ENCODE measurements at places on chromosomes 2 and 18.

GRCh38 chr18:25284861-25285550 lies 67.0 kb downstream of the ZNF521 start:
- no peak for DNase-seq

GRCh38 chr18:13541621-13542519 lies 184.5 kb downstream of the FAM210A start:
- no peak for DNase-seq

DNA sequence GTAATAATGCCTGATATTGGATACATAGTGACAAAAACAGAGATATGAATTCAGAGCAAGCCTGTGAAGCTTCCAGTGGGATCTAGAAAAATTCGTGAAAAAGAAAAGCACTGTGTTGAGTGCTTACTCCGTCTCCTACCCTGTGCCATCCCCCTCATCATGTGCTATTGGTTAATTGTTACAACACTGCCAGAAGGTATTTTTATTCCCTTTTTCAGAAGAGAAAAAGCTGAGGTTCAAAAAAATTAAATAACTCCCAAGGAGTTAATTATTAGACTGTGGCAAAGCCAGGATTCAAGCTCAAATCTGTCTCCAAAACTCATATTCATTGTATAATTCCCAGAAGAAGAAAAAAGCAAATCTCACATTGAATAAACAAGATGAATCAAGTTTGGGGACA lies 735.5 kb upstream of the ACVR2A start:
- DNase-seq = no peak

GRCh38 chr2:232473467-232473890 lies 14.2 kb downstream of the ECEL1 start:
- DNase-seq = no peak

GRCh38 chr2:28622101-28622499 lies 126.2 kb downstream of the PLB1 start:
- no peak for DNase-seq

- no peak for DNase-seq
These were observed 271.5 kb downstream of the AGAP1 start for GRCh38 chr2:235765181-235765820.

GRCh38 chr2:68431316-68431972 lies 35.6 kb downstream of the FBXO48 start:
- peak; percentile 64 for DNase-seq

- DNase-seq = no peak
These were observed 472 bp downstream of the SLC20A1 start for GRCh38 chr2:112646102-112646719.

DNA sequence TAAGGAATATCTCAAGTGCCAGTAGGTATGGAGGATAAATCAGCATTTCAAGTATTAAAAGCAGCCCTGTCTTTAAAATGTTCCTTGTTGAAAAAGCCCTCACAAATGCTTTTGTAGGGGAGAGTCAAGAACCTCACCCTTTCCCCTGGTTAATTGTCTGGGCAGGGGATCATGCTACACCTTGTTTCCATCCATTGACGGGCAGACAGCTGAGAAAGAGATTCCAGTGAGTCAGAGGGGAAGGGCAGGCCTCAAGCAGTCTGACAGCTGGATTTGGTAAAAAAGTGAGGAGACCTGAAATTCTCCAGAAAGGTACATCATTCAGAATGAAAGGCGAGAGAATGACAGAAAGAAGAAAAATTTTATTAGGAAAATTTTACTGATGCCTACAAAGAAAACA lies 203.2 kb upstream of the CYP26B1 start:
- no peak for DNase-seq

DNA sequence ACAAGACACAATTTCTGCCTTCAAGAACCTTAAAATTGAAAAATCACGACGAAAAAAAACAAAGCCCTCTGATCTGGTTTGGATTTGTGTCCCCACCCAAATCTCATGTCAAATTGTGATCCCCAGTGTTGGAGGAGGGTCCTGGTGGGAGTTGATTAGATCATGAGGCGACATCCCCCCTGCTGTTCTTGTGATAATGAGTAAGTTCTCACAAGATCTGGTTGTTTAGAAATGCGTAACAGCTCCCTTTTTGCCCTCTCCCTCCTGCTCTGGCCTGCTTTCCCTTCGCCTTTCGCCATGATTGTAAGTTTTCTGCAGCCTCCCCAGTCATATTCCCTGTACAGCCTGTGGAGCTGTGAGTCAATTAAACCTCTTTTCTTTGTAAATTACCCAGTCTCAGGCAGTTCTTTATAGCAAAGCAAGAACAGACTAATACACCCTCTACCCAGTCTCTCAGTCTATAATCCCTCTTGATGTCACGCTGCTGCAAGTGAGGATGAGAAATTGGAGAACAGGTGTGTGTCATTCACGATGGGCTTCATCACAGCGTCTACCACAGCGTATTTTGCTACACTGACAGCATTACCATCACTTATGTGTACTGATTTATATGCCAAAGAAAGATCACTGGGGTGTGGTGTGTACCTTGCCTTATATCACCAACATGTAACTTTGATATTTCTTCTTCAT lies 330.7 kb downstream of the MTX2 start:
- no peak for DNase-seq

- DNase-seq = no peak
These were observed 9.8 kb downstream of the TUBB6 start for GRCh38 chr18:12317664-12318333.

GRCh38 chr2:128309280-128310093 lies 9.2 kb downstream of the HS6ST1 start:
- no peak for DNase-seq

GRCh38 chr2:43110442-43110871 lies 115.9 kb downstream of the ZFP36L2 start:
- DNase-seq = no peak

DNA sequence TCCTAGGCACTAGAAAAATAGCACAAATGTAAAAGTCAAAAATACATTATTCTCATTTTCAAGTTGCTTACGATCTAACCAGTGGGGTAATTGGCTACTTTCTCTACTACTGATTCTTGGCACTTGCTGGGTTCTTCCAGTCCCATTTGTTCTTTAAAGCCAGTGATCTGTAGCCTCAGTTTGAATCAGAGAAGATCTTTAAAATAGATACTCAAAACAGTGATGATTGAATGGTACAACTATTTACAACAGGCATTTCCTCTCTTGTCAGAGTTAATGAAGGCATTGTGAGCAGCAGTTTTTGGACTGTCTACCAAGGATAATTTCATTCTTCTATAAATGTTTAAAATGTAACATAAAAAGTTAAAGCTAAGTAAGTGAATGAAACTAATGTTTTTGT lies 128.3 kb upstream of the FSIP2 start:
- no peak for DNase-seq

DNA sequence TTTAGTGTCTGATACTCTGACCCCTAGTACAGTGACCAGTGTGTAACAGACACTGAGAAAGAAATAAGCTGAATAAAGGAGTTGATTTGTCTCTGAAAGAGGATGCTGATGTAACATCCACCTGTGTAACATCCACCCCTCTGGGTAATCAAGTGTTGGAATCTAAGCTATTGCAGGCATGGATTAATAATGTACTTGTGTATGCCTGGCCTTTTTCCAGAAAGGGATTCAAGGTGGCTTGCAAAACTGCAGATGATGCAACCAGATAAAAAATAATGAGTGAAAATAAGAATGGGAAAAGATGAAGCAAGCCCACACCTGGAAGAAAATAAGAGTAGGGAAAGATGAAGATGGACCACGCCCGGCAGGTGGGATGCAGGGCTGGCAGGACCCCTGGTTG lies 48.2 kb upstream of the FOXI3 start:
- DNase-seq = no peak

DNA sequence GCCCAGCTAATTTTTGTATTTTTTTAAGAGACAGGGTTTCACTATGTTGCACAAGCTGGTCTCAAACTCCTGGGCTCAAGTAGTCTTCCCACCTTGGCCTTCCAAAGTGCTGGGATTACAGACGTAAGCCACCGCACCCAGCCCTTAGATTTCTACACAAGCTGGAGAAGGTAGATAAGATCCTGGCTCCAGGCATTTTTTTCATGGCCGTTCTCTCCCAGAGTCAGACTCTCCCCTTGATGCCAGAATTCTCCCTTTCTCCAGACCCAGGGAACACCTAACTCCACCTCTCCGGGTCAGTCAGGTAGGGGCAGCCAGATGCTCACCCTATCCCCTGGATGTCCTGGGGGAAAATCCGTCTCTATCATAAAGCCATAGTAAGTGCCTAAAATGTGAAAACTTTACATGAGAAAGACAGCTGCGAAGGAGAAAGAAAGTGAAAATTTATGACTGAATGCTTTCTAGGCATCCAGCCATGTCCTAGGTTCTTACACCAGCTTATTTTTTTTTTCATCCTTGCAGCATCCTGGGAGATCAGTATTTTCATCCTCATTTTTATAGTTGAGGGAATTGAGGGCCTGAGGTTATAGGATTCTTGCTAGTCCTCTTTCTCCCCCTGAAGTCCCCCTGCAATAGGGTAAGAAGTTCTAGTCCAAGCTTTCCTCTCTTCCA lies 16.3 kb downstream of the SIX3 start:
- no peak for DNase-seq

DNA sequence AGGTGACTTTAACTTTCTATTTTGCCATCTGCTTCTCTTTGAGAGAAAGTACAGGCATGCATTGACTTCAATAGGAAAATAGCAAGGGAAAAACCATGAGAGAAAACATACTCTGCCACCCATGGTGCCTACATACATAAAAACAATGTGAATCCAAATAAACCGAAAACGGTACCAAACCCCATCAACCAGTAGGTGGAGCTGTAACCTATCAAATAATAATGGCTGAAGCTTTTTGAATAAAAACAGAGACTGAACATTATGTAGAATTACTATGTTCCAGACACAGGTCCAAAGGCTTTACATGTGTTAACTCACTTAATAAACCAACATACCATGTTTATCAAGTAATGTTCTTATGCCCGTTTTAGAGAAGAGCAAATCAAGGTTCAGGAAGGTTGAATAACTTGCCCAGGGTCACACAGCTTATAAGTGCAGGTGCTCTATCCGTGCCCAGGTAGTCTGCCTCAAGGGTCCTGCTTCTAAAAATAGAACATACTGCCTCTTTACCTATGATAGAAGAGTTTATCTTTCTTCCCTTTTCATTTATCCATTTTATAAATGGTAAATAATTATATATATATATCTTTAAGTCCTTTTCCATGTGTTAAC lies 293.9 kb upstream of the SYT4 start:
- no peak for DNase-seq

- DNase-seq = no peak
These were observed 277.7 kb upstream of the SALL3 start for GRCh38 chr18:78701771-78702396.

GRCh38 chr2:174680221-174680620 lies 82.6 kb upstream of the WIPF1 start:
- no peak for DNase-seq

DNA sequence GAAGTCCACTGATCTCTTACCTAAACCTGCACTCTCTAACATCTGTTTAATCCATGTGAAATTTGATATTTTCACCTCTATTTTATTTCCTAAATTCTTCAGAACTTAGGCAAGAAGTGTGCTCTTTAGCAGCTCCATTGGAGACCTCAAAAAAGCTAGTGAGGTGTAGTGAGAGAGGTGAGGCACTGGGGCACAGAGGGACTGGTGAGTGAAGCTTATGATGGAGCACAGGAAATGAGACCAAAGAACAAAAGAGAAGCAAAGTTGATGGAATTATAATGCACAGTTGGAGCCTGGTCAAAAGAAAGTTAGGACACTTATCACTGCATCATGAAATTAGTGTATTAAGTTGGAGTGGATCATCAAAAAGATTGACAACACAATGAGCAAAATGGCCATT lies 1050.7 kb upstream of the NRXN1 start:
- no peak for DNase-seq

- no peak for DNase-seq
These were observed 207.6 kb downstream of the ANAPC1 start for GRCh38 chr2:111676291-111676822.

GRCh38 chr18:70028084-70028483 lies 80.4 kb upstream of the CD226 start:
- DNase-seq = no peak

DNA sequence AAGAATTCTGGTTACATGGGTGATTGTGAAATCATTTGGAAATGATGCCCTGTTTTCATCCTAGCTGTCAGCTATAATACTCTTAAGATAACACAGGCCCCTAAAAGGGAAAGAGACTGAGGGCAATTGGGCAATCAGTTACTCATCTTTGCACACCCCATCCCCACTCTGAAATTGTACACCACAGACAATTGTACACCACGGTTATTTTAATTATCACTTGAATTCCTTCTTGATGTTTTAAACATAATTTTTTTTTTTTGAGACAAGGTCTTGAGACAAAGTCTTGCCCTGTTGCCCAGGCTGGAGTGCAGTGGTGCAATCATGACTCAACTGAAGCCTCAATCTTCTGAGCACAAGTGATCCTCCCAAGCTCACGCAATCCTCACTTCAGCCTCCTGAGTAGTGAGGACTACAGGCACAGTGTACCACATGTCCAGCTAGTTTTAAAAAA lies 862.4 kb upstream of the ACVR2A start:
- no peak for DNase-seq

DNA sequence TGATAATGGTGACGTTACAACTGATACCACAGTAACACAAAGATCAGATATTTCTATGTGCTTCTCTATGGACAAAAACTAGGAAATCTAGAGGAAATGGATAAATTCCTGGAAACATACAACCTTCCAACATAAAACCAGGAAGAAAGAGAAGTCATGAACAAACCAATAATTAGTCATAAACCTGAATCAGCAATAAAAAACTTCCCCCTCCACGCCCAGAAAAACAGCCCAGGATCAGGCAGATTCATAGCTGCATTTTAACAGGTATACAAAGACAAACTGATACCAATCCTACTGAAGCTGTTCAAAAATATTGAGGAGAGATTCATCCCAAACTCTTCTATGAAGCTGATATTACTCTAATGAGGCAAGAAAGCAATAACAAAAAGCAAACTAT lies 1535.2 kb upstream of the LRRTM1 start:
- DNase-seq = no peak

DNA sequence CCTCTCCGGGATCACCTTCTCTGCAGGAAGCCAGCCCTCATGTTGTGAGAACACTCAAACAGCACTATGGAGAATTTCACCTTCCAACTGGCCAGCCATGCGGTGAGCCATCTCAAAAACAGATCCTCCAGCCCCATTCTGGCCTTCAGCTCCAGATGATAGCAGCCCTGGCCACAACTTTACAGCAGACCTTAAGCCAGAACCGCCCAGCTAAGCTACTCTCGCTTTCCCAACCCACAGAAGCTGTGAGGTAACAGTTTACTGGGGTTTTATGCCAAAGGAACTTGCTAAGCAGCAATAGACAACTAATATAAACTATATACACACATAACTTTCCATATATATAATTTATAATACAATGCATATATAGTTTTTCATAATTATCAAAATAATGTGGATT lies 11.6 kb upstream of the PTPN4 start:
- no peak for DNase-seq

DNA sequence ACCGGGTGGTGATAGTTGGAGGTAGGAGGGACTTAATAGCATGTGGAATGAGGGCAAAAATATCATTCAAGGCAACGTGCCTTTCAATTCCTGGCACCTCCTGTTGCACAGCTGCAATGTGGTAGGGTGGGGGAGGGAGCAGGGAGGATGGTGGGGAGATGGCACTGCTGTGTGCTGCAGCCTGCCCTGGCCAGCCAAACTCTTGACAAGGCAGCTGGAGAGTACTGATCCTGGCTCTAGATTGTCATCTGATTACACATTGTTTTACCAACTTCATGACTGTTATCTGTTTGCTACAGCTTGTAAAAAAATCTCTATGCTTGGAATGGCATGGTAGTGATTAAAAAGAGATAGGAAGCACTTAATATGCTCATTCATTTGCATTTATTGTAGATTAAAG lies 47.7 kb downstream of the PLCL1 start:
- DNase-seq = no peak

- no peak for DNase-seq
These were observed 145.5 kb downstream of the ACKR3 start for GRCh38 chr2:236715077-236715476.

- DNase-seq = no peak
These were observed 59.8 kb downstream of the LDAH start for GRCh38 chr2:20762945-20763683.
